ENCODE measurements at places on chromosomes 2 and 18. TPM values are rescaled to one million over a fixed set of nuclear protein-coding genes. Genes with fewer than 3 reads are reported as not detected.

DNA sequence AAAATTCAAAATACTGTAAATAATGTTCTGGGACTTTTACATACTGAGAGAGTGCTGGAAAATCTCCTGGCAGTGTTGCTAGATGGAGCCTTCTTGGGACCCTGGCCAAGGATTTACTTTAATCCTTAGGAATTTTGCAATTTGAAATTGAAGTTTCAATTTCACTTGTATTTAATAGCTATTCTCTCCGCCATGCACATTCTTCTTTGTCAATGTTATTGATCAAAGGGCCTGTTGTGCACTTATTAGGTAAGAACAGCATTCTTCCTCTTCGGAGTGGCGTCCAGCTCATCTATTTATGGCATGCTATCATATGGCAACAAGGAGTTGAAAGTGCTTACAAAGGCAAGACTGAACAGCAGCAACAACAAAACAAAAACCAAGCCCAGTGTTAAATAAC is 40.1 kb upstream of the SOS1 start:
- no peak for DNase-seq
- no peak overlapping the region for H3K27ac ChIP-seq
- no peaks in the 10 kb centered on the region for H3K4me1 ChIP-seq
- no peaks in the 10 kb centered on the region for H3K27me3 ChIP-seq
- H3K4me3 ChIP-seq: no peak overlapping the region
- H3K36me3 ChIP-seq: no peaks in the 10 kb centered on the region

DNA sequence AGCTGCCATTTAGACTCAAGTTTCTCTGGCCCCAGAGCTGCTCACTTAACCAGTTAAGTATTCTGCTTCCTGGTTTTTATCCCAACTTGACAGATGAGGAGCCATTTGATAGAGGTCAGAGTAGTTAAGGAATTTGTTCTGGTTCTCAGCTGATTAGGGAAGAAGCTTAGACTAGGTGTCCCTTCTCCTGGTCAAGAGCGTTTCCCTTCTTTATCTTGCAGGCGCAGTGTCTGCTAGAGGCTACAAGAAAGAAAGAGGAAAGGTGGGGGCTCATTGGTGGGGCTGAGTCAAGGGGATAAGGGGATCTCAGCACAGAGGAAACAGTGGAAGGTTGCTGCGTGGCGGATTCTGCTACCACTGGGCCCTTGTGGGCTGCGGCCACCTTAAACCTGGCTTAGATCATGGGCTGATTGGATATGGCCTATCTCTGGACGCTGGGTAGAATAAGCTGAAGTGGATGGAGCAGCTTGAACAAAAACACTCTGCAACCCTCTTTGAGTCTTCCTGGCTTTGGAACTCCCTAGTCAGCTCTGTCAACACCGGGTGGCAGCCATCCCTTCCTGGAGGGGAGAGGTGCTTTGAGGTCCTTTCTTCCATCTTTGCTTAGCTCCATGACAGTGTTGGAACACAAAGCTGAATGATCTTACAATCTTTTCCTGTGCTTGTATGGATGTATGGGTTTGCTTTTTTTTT is 70.8 kb downstream of the QPCT start:
- H3K4me3 ChIP-seq: no peak overlapping the region
- no peaks in the 10 kb centered on the region for H3K36me3 ChIP-seq
- peak; percentile 57 for DNase-seq
- H3K27me3 ChIP-seq: no peaks in the 10 kb centered on the region
- peaks cover 4% of the 10 kb centered on the region for H3K4me1 ChIP-seq
- H3K27ac ChIP-seq: peak overlapping the region; percentile 9

- no peak overlapping the region for H3K4me3 ChIP-seq
- H3K36me3 ChIP-seq: no peaks in the 10 kb centered on the region
- no peak overlapping the region for H3K27ac ChIP-seq
- H3K27me3 ChIP-seq: no peaks in the 10 kb centered on the region
- DNase-seq: no peak
- H3K4me1 ChIP-seq: no peaks in the 10 kb centered on the region
Observed at GRCh38 chr18:48908916-48909315, 41.8 kb downstream of the SMAD7 start.

DNA sequence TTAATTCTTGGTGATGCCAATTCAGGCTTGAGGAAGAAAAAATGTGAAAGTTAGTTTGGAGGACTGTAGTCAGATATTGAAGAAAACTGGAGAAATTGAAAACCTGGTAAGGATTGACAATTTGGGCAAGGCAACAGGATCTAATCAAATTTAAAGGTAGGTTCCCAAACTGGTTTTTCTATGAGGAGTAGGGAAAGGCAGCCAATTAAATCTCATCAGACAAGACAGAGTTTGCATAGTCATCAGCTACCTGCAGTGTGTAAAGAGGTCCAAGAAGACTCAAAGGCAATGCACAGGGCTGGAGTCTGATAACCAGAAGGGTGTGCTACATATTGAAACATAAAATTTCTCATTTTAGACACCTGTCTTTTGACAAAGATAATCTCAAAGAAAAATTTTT is 16.0 kb upstream of the CAB39 start:
- no peaks in the 10 kb centered on the region for H3K36me3 ChIP-seq
- no peak overlapping the region for H3K4me3 ChIP-seq
- H3K27me3 ChIP-seq: no peaks in the 10 kb centered on the region
- no peaks in the 10 kb centered on the region for H3K4me1 ChIP-seq

DNA sequence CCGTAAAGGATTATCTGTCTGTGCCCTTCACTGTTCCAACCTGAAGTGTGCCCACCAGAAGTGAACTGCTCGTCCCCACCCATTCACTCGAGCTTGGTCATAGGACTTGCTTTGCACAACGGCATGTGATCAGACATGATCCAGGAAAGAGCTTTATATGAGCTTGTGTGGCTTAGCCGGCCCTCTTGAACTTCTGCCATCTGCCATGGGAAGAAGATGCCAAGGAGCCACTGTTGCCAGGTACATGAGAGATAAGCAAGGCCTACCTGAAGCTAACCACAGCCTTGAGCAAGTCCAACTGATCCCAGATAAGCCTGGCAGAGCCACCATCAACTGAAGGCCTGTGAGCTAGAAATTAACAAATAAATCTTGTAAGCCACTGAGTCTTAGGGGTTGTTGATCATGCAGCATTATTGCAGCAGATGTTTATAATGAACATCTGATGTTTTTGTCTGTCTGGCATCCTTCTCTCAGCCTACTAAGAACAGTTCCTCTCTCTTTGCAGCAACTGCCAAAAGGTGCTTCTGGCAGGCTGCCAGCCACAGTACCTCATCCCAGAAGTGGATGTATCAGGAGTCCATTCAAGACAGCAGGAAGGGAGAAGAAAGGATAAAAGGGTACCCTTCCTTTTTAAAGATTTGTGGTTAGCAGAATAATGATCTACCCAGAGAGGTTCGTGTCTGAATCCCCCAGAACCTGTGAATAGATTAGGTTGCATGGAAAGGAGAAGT is 16.8 kb downstream of the DBI start:
- no peaks in the 10 kb centered on the region for H3K4me1 ChIP-seq
- no peaks in the 10 kb centered on the region for H3K27me3 ChIP-seq
- no peak for DNase-seq
- H3K4me3 ChIP-seq: no peak overlapping the region
- no peaks in the 10 kb centered on the region for H3K36me3 ChIP-seq
- no peak overlapping the region for H3K27ac ChIP-seq

DNA sequence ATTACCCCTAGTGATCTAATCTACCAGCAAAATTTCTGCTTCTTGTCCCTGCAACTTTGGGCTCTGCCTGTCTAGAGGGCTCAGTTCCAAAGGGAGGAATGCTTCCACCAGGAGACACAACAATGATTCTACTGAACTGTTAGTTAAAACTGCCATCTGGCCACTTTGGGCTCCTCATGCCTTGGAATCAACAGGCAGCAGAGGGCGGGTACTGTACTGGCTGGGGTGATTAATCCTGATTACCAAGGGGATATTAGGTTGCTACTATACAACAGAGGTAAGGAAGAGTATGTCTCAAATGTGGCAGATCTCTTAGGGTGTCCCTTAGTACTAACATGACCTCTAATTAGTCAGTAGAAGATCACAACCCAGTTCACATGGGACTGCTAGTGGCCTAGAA is 21.4 kb downstream of the HADHA start:
- H3K36me3 ChIP-seq: peaks cover 55% of the 10 kb centered on the region
- H3K4me3 ChIP-seq: no peak overlapping the region
- no peaks in the 10 kb centered on the region for H3K4me1 ChIP-seq
- H3K27ac ChIP-seq: no peak overlapping the region
- H3K27me3 ChIP-seq: no peaks in the 10 kb centered on the region
- DNase-seq: no peak

- H3K36me3 ChIP-seq: peaks cover 54% of the 10 kb centered on the region
- DNase-seq: no peak
- H3K27me3 ChIP-seq: no peaks in the 10 kb centered on the region
- no peak overlapping the region for H3K4me3 ChIP-seq
- no peaks in the 10 kb centered on the region for H3K4me1 ChIP-seq
- H3K27ac ChIP-seq: no peak overlapping the region
Observed at GRCh38 chr2:20025065-20025786, 12.8 kb upstream of the MATN3 start.

DNA sequence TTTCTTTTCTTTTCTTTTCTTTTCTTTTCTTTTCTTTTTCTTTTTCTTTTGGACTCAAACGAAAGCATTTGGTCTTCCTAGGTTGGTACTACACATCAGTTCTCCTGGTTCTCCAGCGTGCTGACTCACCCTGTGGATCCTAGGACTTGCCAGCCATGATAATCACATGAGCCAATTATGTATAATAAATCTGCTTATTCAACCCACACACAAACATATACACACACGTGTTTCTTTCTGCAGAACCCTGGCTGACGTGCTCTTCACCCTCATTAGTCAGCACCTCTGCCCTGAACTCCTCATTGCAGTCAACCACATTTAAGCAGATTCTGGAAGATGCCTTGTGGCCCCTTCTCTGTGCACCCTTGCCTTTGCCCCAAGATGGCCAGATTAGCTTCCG is 162.4 kb upstream of the MYT1L start:
- no peaks in the 10 kb centered on the region for H3K36me3 ChIP-seq
- no peak overlapping the region for H3K27ac ChIP-seq
- no peaks in the 10 kb centered on the region for H3K27me3 ChIP-seq
- H3K4me1 ChIP-seq: no peaks in the 10 kb centered on the region
- no peak for DNase-seq
- no peak overlapping the region for H3K4me3 ChIP-seq

DNA sequence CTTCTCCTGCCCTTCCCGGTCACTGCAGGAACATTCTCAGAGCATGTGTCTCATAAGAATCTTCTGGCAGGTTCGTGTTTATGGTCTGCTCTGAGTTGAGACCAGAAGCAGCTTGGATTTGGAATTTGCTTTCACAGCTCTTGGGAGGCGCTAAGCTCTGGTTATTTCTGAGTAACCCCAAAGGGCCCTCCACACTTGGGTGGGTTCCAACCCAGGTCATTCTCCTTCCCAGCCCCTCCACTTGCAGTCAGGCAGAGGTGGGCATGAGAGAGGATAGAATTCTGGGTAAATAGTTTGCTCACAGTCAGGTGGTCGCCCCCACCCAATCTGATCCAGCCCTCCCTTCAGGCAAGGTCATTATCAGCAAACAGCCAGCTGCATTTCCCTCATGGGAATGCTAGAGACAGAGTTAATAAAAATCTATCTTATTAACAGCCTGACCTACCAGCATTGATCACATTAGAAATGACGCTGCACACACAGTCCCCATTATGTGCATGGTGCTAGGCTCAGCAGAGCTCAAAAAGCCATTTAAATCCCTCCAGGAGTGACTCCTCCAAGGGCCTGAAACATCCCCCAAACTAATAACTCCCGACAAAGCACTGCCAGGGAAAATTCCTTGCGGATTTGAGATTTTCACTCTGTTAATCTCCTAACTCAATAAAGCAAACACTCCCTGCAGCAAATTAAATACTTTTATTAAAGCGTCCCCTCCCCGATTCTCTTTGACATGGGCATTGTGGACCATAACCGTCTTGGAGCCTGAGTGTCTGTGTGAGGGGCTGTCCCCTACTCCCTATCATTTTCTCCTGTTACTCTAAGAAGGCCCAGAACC is 61.9 kb downstream of the SLC4A5 start:
- no peak for DNase-seq
- no peaks in the 10 kb centered on the region for H3K36me3 ChIP-seq
- no peaks in the 10 kb centered on the region for H3K4me1 ChIP-seq
- H3K4me3 ChIP-seq: no peak overlapping the region

DNA sequence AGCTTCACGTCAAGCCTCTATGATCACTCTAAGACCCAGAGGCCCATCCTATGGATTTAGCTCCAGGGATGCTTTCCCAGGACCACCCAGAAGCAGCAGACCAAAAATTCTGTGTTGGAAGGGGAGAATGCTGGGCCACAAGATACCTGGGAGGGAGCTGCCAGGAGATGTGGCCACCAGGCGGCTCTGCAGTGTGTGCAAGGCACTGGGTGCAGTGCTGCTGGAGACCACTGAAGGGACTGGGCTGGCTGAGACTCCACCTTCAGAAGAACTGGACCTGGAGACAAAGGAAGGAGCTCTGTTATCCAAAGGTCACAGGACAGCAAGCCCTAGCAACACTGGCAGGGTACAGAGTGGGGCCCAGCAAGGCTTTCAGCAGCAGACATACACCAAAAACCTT is 34.0 kb downstream of the KANSL3 start:
- peaks cover 5% of the 10 kb centered on the region for H3K4me1 ChIP-seq
- H3K36me3 ChIP-seq: peaks cover 94% of the 10 kb centered on the region
- H3K27ac ChIP-seq: no peak overlapping the region
- peak; percentile 80 for DNase-seq
- no peak overlapping the region for H3K4me3 ChIP-seq

DNA sequence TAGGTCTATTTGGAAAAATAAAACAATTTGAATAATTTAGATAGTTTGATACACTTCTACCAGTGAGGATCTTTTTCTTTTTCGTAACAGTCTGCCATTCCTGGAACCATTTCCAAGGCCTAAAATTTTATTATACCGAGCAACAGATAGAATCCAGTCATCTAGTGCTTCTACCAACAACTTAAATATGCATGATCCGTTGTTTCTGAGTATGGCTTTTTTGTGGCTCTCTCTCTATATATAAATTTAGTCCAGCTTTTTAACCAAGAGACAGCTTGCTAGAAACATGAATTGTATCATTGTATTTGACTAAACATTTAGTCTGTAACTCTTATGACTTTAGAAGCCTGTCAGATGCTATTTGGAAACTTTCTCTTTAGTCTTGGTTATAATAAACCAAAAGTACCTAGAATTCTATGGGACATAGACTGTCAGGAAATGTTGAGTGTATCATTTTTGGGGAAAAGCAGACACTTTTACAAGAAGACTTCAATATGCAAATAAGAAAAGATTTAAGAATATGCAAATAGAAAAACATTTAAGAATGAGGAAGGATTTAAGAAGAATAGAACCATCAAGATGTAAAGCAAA is 161.4 kb downstream of the ZEB2 start:
- H3K36me3 ChIP-seq: no peaks in the 10 kb centered on the region
- no peak overlapping the region for H3K27ac ChIP-seq
- H3K4me3 ChIP-seq: no peak overlapping the region
- no peaks in the 10 kb centered on the region for H3K4me1 ChIP-seq
- no peak for DNase-seq
- H3K27me3 ChIP-seq: no peaks in the 10 kb centered on the region

- no peak overlapping the region for H3K4me3 ChIP-seq
- no peak overlapping the region for H3K27ac ChIP-seq
- H3K36me3 ChIP-seq: no peaks in the 10 kb centered on the region
- no peaks in the 10 kb centered on the region for H3K27me3 ChIP-seq
- H3K4me1 ChIP-seq: no peaks in the 10 kb centered on the region
Observed at GRCh38 chr2:181165199-181165868, 184.9 kb downstream of the UBE2E3 start.

- peaks cover 33% of the 10 kb centered on the region for H3K27me3 ChIP-seq
- no peaks in the 10 kb centered on the region for H3K4me1 ChIP-seq
- H3K27ac ChIP-seq: no peak overlapping the region
- no peak overlapping the region for H3K4me3 ChIP-seq
Observed at GRCh38 chr18:37535968-37536367, 29.6 kb downstream of the CELF4 start.

The GNLY gene
- not detected for total RNA-seq

The C1QL2 gene
- not detected for total RNA-seq

The PASK gene
- total RNA-seq: 98.9 TPM

The MRO gene
- total RNA-seq: 0.35 TPM

Measured in endodermal cell (in vitro differentiated cells).